Fibroblast of skin of left quadriceps (primary cell): ENCODE measurements at places on chromosomes 11 and 22.

- no peak for DNase-seq
These were observed 3.2 kb downstream of the TIMP3 start for GRCh38 chr22:32804531-32805360.

DNA sequence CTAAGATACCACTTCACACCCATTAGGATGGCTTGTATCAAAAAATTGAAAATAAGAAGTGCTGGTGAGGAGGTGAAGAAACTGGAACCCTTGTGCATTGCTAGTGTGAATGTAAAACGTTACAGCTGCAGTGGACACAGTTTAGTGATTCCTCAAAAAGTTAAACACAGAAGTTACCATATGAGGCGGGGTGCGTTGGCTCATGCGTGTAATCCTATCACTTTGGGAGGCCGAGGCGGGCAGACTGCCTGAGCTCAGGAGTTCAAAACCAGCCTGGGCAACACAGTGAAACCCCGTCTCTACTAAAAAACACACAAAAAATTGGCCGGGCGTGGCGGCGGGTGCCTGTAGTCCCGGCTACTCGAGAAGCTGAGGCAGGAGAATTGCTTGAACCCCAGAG lies 43.5 kb downstream of the SGSM3 start:
- no peak for DNase-seq

DNA sequence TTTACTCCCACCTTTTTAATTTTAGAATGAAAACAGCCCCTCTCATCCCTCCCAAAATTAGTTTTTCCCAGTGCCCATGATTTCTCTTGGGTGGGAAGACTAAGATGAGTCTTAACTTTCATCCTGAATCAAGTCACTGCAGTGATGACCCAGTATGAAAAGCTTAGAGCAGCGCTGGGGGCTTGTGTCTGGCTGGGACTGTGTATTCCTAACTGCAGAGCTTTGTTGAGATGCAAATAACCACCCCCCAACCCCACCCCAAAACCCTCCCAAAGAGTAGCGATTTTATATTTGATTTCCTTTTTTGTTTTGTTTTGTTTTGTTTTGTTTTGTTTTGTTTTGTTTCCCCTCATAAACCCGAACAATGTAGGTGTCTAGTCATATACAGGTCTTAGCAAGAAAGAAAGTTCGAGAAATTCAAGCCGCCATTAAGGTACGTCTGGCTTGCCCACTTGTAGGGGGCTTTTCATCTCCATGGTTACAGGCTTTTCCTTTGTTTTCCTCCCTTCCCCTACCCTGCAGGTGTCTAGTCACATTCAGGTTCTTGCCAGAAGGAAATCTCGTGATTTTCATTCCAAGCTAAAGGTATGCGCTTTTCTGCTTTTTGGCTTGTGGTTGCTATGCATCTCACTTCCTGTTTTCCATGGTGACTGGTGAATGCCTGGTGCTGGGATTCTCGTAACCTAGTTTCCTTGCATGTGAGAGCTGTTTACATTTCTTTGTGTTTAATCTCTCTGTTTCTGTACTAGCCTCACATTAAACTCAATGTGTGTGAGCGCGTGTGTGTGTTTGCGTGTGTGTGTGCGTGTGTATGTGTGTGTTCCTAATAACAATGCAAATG lies 144.6 kb upstream of the RASSF10 start:
- peak; percentile 62 for DNase-seq

DNA sequence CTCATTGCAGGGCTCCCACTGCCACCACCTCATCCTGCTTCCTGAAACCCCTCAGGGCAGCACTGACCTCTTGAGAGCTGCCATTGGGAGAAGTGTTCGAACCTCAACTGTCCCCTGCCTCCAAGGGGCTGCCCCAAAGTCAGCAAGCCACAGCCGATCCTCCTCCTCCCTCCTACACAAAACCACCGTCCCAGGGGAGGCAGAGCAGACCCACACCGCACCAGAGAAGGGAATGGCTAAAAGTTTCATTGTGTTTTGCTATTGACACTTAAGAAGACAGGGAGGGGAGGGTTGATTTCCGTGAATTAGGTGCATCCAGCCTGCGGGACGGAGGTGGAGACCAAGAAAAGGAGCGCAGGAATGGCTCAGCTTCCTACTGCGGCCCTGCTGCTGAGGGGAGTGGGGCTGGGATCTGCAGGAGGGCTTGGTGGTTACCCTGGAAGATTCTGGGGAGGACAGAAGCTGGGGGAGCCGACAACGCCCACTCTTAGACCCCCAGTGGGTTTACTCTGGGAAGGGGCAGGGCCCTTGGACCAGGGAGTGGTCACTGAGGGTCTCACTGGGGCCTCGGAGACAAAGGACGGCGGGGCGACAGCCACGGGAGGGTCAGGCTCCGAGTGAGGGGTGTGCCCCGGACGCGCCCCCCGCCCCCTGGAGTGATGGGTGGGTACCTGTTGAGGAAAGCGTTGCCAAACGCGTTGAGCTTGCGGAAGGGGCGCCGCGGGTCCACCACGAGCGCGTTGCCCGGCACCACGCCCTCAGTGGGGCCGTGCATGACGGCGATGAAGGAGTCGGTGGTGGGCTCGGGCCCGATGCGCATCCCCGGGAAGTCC lies 815 bp downstream of the EHD1 start:
- no peak for DNase-seq

DNA sequence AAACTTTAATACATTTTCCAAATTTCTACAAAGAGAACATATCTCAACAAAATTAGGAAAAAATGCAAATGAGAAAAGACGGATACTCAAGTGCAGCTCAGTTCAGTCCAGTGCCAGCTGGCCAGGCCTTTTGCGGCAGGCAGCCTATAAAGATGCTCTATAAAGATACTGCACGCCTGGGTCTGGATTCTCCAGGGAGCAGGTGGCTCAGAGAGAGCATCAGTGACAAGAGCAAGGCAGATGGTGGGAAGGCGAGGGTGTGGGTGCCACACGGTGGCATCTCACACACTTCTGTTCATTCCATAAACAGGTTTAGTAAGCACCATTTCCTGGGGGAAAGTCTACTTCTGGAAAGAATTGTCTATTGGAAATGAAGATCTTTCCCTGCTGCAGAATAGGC lies 18.1 kb upstream of the SCN3B start:
- no peak for DNase-seq

DNA sequence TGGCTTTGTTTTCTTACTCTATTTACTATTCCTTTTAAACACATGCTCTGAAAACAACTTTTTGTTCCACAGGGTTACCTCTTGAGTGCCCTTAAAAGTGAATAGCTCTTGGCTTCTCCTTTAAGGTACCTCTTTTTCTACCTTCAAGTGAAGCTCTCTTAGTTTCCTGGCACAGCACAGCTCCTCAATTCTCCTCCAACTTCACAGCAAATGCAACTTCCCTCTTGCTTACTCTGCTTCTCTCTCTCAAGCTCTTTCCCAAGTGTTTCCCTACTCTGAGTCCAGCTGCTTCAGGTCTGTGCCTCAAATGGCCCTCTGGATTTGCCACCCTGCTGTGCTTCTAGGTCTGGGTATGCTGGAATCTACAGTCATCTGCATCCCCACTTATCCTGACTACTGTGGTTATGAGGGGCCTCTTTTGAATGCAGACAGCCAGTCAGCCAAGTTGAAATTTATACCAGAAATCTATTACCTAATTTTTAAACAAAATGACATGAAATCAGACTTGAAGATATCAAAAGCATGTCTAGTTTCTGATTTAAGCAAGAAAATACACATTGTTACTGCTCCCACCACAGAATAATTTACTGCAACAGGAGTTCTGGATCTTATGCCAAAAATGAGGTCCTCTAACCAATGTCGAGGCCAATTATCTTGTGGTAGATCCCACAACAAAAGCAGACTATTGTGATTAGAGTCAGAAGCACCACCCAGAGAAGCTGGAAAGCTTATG lies 371.1 kb downstream of the SOX6 start:
- DNase-seq = no peak

- no peak for DNase-seq
These were observed 22.8 kb downstream of the PIM3 start for GRCh38 chr22:49983148-49984042.

- DNase-seq = no peak
These were observed 9.9 kb downstream of the PISD start for GRCh38 chr22:31652088-31652487.

DNA sequence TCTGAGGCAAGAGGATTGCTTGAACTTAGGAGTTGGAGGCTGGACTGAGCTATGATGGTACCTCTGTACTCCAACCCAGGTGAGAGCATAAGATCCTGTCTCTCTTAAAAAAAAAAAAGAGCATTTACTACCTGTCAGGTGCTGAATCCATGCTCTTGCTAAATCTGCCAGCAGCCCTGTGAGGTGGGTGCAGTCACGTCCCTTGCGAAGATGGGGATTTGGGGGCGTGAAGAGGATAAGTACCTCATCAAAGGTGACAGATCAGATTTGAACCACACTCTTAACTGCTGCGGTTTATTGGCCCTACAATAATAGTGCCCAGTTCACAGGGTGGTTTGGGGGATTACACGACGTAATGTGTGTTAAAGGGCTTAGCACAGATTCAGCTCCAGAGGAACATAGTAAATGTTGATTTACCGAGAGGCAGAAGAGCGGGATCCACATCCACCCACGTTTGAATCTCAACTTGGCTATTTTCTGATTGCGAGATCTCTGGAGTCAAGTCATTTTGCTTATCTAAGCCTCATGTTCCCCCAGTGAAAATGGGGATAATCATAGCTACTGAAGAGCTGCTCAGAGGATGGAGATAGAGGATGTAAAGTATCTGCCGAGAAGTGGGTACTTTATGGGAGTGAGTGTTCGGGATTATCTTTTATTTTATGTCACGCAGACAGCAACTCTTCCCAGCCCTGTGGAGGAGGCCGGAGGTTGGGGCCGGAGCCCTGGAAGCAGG lies 28.1 kb upstream of the LRRC10B start:
- no peak for DNase-seq

GRCh38 chr11:110185121-110185591 lies 92.0 kb downstream of the ZC3H12C start:
- peak; percentile 14 for DNase-seq

DNA sequence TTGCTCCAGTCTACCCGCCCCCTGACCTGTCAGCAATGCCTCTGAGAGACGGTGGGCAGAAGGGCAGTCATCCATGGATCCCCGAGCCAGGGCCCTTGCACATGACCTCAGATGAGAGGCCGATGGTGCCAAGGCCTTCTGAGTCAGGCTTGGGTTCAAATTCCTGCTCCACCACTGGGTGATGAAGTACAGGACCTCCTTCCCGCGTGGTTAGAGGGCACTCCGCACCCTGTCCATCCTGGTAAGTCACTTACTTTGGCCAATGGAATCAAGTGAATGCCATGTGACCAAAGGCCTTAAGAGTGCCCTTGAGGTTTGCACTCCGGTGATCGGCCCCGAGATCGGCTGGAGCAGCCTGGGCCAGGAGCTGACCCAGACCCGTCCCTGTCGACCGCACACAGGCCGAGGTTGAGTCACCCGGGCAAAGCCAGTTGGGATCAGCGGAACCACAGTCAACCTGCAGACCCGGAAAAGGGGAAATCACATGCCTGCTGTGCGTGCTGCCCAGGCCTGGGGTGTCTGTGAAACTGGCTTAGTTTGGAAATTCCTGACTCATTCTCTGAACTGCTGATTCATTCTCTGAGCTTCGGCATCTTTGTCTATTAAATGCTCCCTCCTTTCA lies 48.9 kb downstream of the RTL6 start:
- DNase-seq = peak; percentile 55

- DNase-seq = no peak
These were observed 15.7 kb downstream of the TSPO start for GRCh38 chr22:43167001-43167589.

- no peak for DNase-seq
These were observed 45.7 kb upstream of the TUB start for GRCh38 chr11:8035200-8035855.

GRCh38 chr11:126917531-126918204 lies 82.9 kb downstream of the KIRREL3 start:
- DNase-seq = peak; percentile 97

- no peak for DNase-seq
These were observed 73.5 kb downstream of the BRD1 start for GRCh38 chr22:49753961-49754695.

DNA sequence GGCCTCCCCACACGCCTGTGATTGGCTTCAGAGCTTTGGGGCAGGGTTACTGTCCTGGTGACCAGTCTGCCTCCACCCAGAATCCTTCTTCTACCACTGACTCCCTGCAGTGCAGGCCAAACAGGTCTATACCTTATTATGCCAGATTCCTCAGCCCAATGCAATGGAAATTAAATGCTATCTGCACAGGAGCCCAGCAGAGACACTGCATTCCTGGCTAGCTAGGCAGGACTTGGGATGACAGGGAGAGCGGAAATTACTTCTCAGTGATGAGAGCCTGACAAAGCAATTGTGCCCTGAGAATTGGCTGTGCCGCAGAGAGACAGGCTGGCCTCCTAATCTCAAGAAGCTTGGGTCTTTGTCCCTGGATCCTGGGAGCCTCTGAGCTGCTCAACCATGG lies 143.8 kb upstream of the NCAM1 start:
- DNase-seq = no peak

DNA sequence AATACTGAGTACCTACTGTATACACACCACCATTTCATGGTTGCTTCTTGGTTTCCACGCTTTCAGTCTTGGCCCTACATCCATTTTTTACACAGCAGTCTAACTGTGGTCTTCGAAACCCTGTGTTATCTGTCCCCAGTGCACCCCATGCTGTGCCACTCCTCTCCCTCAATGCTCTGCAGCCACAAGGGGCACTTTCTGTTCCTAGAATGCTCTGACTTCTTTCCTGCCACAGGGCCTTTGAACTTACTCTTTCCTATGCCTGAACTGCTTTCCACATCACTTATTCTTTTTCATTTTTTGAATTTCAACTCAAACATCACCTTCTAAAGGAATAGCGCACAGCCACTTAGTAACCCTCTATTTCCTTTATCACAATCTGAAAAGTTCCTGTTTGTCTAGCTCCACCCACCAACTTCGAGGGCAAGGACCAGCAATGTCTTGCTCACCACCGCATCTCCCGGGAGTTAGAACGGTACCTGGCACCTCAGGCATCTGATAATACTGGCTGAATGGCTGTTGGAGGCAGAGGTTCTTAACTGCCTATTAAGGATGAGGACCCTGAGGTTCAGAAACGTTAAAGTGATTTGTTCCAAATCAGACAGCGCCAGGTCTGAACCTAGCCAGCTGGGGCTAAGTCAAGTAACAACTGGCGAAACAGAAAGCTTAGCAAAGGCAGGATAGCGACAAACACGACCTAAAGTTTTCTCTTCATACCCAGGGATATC lies 568 bp downstream of the ALG8 start:
- DNase-seq = no peak

DNA sequence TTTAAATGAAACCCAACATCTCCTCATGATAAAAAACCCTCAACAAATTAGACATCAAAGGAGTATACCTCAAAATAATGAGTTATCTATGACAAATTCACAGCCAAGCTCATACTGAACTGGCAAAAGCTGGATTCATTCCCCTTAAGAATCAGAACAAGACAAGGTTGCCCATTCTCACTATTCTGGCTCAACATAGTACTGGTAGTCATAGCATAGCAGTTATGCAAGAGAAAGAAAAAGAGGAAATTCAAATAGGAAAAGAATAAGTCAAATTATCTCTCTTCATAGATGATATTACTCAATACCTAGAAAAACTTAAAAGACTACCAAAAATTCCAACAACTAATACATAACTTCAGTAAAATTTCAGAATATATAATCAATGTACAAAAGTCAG lies 29.4 kb upstream of the XKR3 start:
- no peak for DNase-seq
